ENCODE measurements at places on chromosomes 2 and 18.
A peak's percentile ranks its signal among the peaks of the same experiment; 100 is the strongest.

- DNase-seq: no peak
These were observed 6.3 kb downstream of the RFTN2 start for GRCh38 chr2:197669077-197669476.

DNA sequence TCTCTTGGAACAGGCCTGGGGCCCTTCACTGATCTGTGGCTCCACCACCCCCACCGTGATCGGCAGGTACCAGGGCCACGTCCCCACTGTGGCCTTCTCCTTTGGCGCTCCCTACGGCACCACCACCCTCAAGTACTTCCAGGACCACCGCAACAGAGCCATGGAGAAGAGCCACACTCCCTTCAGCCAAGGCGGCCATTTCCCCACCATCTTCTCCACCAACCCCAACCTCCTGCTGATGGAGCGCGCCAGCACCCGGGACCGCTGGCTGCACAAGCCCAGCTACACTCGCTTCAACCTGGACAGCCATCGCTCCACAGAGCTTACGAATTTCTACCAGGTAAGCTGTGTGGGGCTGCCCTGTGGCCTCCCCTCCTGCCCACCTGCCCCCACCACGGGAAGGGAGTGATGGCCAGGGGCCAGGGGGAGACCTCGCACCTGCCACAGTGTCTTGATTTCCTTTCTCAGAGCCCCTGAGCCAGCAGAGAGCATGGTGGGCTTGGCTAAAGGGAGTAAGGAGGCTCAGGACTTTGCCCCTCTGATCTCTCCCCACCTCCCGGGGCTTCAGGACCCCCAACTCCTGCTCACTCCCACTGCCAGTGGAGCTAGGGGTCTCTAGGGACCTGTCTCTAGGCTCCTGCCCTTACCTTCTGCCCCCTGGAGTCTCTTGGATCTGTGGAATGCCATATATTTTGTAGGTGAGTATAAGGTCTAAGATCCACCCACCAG lies 65.2 kb downstream of the CIB4 start:
- no peak for DNase-seq

- no peak for DNase-seq
These were observed 66.3 kb downstream of the NCKAP1 start for GRCh38 chr2:182971820-182972547.

DNA sequence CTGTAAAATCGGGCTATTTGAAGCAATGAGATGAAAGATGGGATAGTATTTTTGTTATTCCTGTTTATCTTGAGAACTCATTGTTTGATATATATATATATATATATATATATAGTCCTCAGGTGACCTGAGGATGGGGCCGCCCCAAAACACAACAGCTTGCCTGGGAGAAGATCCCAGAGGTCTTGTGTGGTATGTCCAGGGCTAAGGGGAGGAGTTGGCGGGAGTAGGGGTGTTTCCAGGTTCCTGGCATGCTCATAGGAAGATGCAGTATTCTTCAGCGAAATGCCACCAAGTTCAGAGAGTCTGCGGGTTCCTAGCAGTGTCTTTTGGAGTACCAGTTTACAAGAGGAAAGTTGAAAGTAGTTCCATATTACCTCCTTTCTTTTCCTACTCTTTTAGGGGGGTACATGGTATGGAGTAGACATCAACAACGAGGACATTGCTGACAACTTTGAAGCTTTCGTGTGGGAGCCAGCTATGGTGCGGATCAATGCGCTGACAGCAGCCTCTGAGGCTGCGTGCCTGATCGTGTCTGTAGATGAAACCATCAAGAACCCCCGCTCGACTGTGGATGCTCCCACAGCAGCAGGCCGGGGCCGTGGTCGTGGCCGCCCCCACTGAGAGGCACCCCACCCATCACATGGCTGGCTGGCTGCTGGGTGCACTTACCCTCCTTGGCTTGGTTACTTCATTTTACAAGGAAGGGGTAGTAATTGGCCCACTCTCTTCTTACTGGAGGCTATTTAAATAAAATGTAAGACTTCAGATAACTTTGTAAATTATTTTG lies 18.3 kb downstream of the CCT7 start:
- DNase-seq: no peak

GRCh38 chr2:7400628-7401027 lies 483.4 kb downstream of the RNF144A start:
- no peak for DNase-seq

- DNase-seq: no peak
These were observed 223.3 kb downstream of the CNTNAP5 start for GRCh38 chr2:124248386-124248785.

- DNase-seq: no peak
These were observed 14.9 kb downstream of the KIAA1328 start for GRCh38 chr18:36843784-36844183.

GRCh38 chr2:204625135-204625534 lies 79.9 kb downstream of the PARD3B start:
- no peak for DNase-seq

DNA sequence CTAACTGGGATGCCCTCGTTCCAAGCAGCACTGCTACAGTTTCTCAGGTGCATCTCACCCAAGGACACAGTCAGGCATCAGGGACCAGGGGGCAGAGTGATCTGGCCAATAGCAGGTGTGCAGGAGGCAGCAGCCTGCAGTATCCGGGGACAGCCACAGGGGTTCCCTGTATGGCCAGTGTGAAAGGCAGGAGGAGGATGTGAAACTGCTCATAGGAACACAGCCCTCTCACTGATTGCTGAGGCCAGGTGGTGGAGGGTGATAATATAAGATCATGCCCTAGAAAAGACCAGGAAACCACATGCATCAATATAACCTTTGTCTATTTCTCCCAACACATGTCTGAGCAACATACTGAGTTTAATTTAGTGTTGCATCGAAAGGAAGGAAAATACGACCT lies 112.7 kb upstream of the TACR1 start:
- no peak for DNase-seq

- DNase-seq: no peak
These were observed 6.3 kb upstream of the INO80D start for GRCh38 chr2:206092297-206092696.

- no peak for DNase-seq
These were observed 25.9 kb upstream of the DNER start for GRCh38 chr2:229740279-229740678.

GRCh38 chr18:51278045-51278649 lies 80.7 kb upstream of the MEX3C start:
- no peak for DNase-seq

GRCh38 chr2:144240656-144241339 lies 279.1 kb downstream of the ZEB2 start:
- DNase-seq: no peak

DNA sequence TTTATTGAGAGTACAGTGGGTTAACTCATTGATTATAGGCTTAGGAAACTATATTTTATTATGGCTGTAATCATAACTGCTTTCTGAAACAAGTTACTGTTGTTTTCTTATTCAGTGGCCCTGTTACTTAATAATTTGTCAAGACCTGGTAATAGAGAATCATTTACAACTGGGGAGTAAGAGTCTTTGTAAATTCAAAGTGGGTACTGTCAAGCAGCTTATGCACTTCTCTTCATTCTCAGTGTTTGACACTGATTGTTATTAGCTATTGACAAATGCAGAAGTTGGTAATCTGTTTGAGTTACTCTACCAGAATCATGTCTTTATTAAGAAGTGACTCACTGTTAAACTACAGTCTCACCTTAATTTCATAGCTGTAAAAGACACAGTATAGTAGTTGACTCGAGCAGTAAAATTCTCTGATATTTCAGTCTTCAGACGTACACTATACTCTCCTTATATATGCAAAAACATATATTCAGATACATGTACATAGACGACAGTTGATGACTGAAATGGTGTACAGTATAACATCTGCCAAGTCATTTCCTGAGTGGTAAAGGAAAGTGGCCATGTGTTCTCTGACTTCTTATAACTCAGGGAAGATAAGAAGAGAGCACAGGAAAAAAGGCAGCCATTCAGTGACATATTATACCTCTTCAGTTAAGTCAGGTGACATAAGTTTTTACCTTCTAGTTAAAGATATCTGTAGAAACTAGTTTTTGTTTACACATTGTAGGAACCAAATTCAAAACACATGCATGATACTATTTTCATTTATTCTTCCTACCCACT lies 36.0 kb upstream of the TTC27 start:
- no peak for DNase-seq

DNA sequence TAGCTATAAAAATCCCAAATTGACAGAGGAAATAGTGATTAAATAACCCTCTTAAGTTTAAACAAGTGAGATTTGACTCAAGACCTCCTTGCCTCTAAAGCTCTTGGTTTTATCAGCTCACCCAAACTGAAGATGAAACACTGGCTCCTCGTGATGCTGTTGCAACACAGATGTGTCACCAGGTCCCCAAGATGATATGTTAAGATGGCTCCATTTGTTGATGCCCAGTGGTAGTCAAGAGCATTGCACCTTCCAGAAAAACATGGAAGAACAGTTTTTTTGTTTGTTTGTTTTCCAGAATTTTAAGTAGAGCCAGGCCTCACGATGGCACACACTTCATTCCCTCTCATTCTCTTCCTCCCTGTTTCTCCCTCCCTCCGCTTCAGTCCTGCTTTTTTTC lies 399.8 kb downstream of the TXNL1 start:
- DNase-seq: no peak

GRCh38 chr2:120256651-120257000 lies 4.0 kb downstream of the RALB start:
- DNase-seq: no peak

DNA sequence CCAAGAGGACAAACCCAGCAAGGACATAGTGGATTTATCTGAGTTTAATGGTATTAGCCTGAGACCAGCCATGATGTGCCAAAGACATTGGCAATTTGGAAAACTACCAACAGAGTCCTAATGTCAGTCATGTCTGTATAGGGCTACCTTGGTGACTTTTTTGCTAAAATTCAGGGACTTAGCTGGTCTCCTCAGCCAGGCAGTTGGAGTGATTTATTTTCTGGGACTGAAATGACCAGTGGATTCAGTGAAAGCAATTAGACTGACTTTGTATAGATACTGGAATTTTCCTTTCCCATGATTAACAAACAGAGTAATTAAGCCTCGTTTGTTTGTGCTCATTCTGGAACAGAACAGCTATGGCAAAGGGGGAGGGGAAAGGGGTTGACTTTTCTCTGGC lies 55.0 kb downstream of the LYPD6 start:
- no peak for DNase-seq

GRCh38 chr2:209577376-209578357 lies 153.8 kb downstream of the MAP2 start:
- DNase-seq: no peak

DNA sequence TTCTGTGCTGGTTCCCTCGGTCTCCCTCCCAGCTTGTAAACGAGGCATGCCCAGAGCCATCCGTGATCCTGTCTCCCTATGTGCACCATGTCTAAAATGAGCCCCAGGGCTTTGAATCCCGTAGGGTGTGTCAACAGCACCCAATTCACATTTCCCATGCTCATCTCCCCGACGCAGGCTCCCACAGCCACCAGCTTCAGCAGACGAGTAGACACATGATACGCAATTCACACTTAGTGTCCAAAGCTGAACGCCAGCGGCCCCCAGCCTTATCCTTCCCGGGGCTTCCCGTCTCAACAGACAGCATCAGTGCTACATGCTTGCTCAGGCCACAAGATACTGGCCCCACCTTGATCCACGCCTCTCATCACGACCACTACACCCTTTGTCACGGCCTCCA lies 88.1 kb downstream of the EIPR1 start:
- no peak for DNase-seq

GRCh38 chr2:105177536-105178254 lies 63.8 kb upstream of the GPR45 start:
- no peak for DNase-seq

GRCh38 chr18:58321986-58322385 lies 278.0 kb downstream of the NEDD4L start:
- no peak for DNase-seq

- no peak for DNase-seq
These were observed 301.8 kb downstream of the C1D start for GRCh38 chr2:67760995-67761394.

DNA sequence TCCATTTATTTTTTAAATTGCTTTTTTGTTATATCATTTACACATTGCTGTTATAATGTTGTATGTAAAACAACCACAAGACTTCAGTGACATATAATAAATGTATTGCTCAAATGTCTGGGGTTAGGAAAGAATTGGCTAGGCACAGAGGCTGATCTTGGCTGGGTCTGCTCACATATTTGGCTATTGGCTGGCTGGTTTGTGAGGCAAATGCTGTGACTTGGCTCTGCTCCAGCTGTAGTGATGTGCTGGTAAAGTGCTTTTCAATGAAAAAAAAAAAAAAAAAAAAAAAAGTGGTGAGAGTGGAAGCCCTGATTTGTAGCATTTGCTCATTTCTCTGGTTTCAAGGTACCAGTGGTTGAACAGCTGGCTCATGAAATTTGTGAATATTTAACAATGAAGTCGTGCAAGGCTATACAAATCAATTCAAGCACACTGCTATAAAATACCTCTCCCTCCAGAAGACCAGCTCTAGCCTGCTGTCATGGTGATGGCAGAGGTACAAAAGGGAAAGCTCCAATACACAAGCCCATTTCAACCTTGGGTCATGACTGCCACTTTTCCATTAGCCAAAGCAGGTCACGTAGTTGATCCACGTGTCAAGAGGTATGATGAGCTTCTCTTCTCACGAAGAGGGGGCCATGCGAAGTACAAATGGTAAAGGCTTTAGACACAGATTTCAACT lies 43.7 kb upstream of the RIT2 start:
- DNase-seq: no peak

GRCh38 chr2:209191139-209191538 lies 232.7 kb upstream of the MAP2 start:
- no peak for DNase-seq

DNA sequence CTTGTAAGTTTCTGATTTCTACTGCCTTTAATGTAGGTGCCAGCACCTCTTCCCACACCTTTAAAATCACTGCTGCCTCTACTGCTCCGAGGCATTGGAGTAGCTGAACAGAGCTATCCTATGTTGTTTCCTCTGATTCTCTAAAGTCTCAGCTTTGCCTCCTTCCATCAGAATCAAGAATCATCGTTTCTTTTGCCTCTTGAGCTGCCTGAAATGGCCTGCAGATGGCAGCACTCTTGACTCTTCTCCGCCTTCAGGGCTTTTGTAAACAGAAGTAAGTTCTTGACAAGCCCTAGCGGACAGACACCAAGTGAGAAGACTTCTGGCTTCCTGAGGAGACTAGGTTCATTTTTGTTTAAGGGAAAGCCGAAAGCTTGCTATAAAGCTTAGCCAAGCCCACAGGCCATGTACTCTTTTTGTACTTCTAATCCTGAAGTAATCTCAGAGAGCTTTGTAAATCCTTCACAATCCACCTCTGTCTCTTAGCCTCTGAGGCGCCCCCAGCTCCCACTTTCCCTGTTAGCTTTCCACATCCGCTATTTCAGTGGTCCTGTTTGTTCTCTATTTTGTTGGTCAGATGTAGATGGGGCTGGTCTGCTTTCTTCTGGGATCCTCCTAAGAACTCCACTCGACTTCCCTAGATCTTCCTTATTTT lies 48.4 kb downstream of the GTF3C3 start:
- peak; percentile 16 for DNase-seq

All from stimulated activated CD8-positive, alpha-beta memory T cell treated with anti-CD3 and anti-CD28 coated beads, Interleukin-15, amount 100 ng/mL, for 24 hours (primary cell).